ENCODE measurements at places on chromosomes 16 and 17.
A peak's percentile ranks its signal among the peaks of the same experiment; 100 is the strongest.

DNA sequence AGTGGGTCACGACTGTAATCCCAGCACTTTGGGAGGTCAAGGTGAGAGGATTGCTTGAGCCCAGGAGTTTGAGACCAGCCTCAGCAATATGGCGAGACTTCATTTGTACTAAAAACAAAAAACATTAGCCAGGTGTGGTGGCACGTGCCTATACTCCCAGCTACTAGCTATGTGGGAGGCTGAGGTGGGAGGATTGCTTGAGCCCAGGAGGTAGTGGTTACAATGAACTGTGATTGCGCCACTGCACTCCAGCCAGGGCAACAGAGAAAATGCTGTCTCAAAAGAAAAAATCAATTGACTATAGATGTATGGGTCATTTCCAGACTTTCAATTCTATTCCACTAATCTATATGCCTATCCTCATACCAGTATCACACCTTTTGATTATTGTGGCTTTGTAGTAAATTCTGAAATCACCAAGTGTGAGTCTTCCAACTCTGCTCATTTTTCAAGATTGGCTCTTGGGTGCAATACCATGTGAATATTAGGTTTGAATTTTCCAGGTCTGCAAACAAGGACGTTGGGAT is 27.2 kb upstream of the CEP20 start:
- no peak for DNase-seq

DNA sequence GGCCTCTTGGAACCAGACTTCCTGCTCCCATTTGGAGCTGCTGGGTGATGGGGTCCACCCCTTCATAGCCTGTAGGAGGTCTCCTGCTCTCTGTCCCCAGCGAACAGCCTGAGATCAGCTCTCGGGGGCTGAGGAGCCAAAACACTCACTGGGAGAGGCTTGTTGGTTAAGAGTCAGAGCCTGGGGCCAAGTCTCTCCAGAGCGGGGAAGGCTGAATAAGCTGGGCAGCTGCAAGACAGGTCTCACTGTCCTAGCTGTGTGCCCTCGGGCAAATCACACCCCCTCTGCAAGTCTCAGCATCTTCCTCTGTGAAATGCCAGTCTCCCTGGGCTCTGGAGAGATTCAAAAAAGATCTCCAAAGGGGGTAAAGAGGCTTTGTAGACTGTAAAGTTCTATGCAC is 174.6 kb downstream of the WSCD1 start:
- no peak for DNase-seq

DNA sequence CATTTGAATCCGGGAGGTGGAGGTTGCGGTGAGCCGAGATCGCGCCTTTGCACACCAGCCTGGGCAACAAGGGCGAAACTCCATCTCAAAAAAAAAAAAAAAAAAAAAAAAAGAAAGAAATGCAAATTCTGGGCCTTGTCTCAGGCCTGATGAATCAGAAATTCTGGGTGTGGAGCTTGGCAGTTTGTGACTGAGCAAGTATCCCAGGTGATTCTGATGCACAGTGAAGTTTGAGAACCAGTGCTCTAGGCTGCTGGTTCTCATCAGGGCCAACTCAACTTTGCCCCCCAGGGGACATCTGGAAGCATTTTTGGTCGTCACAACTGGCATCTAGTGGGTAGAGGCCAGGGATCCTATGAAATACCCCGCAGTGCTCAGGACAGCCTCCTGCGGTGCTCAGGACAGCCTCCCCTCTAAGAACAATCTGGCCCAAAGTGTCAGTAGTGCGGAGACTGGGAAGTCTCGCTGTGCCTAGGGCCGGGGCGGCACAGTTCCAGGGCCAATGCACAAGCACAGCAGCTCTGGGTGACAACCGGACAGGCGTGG is 55.9 kb downstream of the SDK2 start:
- no peak for DNase-seq

DNA sequence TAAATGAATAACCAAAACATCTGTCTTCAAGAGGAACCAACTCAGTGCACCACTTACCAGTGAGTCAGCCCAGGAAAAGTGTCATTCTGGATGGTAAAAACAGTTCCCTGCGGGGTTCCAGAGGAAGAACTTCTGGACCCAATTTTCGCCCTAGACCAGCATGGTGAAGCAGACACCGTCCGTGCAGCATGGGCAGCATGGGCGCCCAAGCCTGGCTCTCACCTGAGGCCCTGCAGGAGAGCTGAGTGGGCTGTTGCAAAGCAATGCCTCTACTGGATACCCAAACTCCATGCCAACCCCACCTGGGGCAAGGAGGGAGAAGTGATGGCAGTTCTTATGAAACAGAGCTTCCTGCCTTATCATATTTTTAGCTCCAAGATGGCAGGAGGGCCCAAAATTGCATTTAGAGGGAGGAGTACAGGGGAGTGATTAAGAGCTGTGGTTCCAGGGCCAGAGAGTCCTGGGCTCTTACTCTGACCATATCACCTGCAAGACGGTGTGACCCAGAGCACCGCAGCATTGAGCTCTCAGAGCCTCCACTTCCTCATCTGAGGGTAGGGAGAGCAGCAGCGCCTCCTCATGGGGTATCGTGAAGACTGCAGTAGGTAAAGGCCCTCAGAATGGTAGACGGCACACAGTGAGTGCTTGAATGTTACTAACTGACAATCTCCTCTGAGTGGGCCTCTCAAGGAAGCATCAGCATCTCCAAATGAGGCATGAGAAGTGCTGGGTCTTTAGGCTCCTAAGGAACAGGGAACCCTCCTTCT is 16.6 kb upstream of the INPP5K start:
- no peak for DNase-seq

GRCh38 chr17:8056232-8056975 is 17.5 kb downstream of the ALOX15B start:
- peak; percentile 86 for DNase-seq

DNA sequence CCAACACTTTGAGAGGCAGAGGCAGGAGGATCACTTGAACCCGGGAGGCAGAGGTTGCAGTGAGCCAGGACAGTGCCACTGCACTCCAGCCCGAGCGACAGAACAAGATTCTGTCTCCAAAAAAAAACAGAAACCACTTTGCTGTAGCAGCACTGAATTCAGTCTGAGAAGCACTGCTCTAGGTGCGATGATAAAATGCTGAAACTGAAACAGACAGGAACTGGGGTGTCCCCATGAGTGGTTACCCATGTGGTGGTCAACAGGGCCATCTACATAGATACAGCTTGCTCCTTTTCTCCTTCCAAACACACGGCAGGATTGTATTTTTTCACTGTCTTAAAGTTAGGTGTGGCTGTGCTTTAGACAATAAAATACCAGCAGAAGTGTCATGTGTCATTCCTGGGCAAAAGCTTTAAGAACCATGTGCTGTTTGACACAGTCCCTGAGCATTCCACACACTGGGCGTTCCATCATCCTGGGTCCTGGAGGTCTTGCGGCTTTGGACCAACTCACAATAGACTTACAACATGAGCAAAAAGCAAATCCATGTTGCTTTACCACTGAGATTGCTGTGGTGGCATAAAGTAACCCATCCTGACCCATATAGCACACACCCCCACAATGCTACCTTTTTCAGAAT is 11.5 kb downstream of the GAS7 start:
- no peak for DNase-seq

- DNase-seq: no peak
These were observed 12.8 kb downstream of the DDX19A start for GRCh38 chr16:70359552-70359951.

GRCh38 chr16:75660321-75660720 is 12.7 kb downstream of the TERF2IP start:
- DNase-seq: no peak
